ENCODE measurements at places on chromosomes 7 and 10. TPM values are rescaled to one million over a fixed set of nuclear protein-coding genes. Genes with fewer than 3 reads are reported as not detected.

DNA sequence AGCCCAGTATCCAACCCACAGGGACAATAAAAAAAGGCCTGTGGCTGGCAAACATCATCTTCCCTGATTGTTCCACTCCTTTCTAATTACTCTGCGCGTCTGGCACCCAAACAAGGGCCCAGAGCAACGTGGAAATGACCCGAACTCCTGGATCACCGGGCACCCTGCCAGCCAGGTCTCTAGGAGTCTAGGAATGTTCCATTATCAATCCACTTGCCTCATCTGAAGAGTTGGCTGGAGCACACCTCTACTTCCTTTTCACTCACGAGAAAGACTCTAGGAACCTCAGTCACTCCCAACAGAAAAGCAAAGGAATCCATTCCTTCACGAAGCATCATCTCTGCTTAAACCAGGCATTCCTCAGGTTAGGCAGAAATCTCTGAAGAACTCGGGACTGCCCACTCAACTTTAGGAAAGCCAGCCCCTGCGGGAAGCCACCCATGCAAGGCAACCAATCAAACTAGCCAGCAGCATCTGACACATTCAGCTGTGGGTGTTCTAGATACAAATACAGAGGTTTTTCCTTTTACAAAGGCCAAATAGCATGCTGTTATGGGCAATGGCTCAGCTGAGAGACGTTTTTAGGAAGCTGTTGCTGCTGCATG is 37.7 kb downstream of the ATXN7L1 start:
- no peak for DNase-seq

- DNase-seq = no peak
Measured at GRCh38 chr10:32962521-32962920, 4.5 kb upstream of the ITGB1 start.

GRCh38 chr10:60963441-60964256 is 19.7 kb upstream of the RHOBTB1 start:
- DNase-seq = no peak

DNA sequence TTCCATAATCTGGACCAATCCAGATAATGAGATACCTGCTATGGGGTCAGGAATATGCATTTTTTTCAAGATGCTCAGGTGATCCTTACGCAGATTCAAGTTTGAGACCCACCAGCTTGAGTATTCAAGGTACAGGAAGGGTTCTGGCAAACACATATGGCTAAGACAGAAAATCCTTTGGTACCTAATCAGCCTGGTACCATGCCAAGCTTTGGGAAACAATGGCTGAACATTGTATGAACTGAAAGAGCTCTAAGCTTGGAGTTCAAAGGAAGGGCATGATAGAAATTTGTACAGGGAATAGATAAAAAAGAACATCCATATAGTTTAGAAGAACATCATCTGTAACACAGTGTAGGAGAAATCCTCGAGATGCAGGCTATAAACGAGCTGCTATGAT is 382.7 kb downstream of the THSD7A start:
- no peak for DNase-seq

GRCh38 chr7:43876241-43876640 is 6.9 kb upstream of the MRPS24 start:
- no peak for DNase-seq

- DNase-seq = no peak
Measured at GRCh38 chr7:107125475-107125874, 43.3 kb upstream of the HBP1 start.

DNA sequence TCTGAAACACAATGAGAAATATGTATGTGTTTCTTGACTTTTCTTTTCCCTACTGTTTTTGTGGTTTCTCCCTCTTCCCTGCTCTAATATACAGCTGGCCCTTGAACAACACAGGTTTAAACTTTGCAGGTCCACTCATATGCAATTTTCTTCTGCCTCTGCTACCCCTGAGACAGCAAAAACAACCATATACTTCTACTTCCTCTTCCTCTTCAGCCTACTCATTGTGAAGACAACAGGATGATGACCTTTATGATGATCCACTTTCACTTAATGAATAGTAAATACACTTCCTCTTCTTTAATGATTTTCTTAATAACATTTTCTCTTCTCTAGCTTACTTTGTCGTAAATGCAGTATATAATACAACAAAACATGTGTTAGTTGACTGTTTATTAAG is 35.0 kb upstream of the DGKB start:
- no peak for DNase-seq

DNA sequence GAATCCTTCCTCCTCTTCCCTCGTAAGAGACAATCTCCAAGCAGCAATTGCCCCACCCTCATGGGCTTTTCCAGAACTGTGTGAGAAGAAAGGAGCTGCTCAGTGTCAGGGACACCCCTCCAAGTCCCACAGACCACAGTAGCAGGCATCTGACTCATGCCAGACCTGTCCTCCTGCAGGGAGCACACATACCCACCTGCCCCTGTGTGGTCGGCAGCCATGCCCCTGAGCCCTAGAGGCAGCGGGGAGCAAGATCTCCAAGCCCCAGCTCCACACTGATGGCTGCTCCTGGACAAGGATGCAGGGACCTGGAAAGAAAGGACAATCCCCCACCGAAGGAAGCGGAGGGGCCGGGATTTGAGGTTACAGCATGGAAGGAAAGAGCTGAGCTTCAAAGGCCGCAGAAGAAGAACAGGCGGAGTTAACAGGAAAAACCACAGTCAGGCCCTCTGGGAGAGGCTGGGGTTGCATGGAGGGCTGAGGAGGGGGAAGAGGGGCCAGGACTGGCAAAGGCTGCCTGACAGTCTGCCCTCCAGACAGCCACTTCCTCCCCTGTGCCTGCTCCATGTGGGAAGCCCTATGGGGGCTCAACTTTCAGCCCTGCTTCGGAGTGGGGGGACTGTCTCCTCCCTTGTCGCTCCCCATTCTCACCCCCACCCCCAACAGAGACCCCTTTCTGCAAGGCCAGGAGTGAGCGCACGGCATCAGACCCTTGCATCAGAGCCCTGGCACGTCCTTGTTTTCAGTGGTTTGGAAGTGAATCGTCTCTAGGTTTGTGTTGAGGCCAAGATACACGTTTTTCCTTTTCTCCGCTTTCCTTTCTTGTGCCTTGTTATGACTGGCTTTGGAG is 46.8 kb downstream of the ASB13 start:
- DNase-seq = no peak

DNA sequence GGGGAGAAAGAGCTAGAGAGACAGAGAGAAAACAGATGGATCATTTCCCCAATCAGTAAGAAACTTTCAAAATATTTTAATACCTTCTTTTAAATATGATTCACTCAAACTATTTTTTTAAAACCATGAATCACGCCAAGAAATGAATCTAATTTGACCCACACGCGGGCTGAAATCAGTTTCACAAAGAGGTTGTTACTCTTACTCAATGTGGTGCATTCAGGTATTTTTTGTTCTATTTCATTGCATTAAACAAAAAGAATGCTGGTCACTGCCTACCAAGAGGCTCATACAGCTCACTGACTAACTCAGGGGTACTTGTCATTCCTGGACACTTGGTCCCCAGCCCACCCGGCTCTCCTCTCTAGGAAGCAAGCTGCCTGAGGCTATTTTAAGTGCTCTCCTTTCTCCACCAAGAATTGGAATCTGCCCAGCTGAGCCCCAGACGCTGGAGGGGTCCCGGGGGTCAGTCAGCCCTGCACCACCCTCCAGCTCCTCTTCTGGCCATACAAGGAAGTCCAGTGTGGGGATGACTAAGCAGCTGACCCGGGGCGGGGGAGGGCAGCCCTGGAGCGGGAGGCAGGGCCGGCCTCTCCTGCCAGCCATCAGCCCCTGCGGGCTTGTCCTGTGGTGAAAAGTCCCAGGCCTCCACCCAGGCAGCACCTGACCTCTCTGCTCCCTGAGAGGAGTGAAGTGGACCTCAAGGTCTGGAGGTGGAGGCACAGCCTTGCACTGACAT is 21.7 kb upstream of the PFKP start:
- DNase-seq = peak; percentile 83

- DNase-seq = no peak
Measured at GRCh38 chr10:123943307-123943706, 51.7 kb upstream of the CPXM2 start.

GRCh38 chr10:103820101-103821062 is 35.0 kb downstream of the SH3PXD2A start:
- no peak for DNase-seq

DNA sequence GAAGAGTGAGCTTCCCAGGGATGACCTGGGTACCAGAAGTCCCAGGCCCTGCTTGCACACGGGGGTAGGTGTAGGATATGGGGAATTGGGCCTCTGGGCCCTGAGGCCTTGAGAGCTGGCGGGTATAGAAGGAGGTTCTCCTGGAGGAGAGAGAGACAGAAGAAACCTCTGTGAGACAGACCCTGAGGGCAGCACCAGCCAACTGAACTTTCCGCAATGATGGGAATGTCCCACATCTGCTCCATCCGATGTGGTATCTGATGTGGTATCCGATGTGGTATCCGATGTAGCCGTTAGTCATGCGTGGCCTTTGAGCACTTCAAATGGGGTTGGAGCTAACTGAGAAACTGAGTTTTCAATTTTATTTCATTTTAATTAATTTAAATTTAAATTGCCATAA is 30.6 kb upstream of the PLEKHA1 start:
- DNase-seq = no peak

DNA sequence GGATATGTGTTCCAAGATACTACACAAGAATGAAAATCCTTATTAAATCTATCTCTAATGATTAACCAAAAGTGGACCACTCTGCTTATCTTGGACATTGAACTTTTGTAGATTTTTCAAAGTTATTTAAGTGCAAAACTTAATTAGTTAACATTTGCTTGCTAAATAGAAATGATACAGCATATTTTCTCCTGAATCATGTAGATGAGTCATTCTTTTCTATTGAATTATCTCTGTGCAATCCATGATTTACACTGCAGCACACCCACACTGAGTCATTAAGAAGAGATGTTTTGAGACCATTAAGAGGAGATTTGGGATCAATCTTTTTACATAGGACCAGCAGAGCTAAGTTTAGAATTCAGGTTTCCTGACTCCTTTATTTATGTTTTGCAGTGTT is 6.6 kb upstream of the ABCC2 start:
- no peak for DNase-seq

DNA sequence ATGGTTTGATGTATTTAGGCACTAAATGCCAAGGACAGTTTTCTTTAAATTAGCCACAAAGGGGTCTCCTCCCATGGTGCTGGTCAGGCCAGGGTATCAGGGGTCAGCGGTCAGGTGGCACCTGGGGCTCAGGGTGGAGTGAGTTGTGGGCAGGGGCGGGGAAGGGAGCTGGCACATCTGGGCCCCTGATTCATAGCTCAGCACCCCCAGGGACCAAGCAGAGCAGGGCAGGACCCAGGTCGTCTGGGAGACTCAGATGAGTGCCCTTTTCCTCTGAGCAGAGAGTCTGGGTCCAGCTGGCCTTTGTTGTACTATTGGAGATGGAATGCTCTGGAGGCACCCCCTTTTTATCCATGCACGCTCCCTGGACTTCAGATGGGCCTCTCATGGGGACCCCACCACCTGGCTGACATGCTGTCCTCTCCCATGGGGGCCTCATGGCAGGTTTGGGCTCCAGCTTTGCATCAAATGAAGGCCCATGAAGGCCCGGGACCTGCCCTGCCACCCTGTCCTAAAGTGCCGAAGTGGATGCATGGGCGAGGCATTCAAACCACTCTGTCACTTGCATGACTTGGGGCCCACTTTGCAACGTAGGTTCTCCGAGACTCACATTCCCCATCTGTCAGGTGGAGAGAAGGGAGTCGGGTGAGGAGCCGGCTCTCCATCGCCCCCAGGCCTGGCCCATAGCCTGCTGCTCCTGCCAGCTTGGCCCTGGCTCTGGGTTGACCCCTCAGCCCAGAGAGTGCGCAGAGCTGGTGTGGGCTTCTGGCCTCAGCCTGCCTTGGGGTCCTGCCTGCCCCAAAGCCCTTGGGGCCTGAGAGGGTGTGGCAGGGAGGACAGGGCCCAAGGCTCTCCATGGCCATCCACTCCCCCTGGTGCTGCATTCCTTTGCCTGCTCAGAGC is 66.4 kb downstream of the RAMP3 start:
- no peak for DNase-seq

DNA sequence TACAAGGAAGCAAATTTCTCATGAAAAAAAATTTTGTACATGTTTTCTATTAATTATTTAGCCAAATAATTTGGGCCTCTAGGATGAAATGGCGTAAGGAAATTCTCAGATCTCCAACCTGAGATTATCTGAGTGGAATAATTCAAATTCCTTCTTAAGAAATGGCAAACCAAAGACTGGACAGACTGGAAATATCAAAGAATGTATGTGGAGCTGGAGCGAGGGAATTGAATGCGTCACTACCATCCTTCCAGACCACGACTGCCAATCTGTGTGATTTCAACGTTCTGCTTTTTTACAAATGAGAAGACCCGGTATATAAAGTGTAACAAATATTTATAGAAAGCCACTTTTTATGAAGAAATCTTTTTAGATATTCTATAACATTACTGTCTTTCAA is 12.4 kb upstream of the BLNK start:
- DNase-seq = no peak

DNA sequence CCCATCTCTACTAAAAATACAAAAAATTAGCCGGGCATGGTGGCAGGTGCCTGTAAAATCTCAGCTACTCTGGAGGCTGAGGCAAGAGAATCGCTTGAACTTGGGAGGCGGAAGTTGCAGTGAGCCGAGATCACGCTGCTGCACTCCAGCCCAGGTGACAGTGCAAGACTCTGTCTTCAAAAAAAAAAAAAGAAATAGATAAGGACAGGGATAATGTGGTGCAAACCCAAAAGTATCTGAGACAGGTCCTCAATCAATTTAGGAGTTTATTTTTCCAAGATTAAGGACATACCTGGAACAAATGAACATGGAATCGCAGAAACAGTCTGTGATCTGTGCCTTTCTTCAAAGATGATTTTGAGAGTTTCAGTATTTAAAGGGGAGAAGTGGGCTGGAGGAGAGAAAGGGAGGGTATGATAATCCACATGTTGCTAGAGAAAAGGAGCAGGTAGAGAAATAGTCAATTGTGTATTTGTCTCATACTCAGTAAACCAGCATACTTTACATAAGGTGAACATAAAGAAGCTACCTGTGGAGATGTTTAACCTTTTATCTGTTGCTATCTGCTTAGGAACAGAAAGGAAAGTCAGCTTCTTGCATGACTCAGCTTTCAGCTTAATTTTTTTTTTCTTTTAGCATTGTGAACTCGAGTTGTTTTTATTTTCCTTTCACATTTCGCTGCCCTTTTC is 4.9 kb upstream of the MTPN start:
- DNase-seq = no peak

DNA sequence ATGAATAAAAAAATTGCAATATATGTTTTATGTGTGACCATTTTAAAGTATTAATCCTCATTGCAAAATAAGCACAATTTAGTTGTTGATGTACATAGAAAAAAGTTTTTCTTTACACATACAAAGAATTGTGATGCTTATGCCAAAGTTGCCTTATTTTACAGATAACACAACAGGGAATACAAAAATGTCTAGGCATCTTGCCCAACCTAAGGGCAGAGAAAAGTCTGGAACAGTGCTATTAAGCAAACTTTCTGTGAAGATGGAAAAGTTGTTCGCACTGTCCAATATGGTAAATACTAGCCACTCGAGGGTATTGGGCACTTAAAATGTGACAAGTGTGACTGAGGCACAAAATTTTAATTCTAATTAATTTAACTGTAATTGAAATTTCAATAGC is 190.2 kb upstream of the HGF start:
- DNase-seq = no peak

GRCh38 chr10:60757420-60757895 is 20.8 kb upstream of the CDK1 start:
- no peak for DNase-seq

ATG9B gene
- total RNA-seq = 7.9 TPM

PROSER2 gene
- 18.8 TPM for total RNA-seq

WEE2 gene
- total RNA-seq = not detected

DNAH11 gene
- 1.9 TPM for total RNA-seq

AFAP1L2 gene
- 1.1 TPM for total RNA-seq

WDR91 gene
- 21.2 TPM for total RNA-seq

Data from Calu3 (cell line).